ENCODE measurements at places on chromosomes 5 and 9.

DNA sequence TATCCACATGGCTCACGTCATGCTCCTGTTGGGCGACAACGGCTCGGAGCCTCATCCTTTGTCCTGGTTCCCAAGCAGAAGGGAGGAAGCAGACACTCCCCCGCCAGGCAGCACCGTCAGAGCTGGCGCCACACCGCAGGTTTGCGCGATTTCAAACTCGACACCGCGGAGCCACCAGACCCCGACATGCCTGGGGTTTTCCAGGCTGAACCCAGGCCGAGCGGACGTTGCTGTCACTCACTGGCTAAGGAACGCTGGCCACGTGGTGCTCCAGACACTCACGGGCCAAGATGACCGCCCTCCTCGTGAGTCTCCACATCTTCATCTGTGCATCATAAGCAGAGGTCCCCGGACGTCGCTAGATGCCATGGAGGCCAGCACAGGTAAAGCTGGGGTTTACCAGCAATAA, 9.0 kb downstream of the TERT start:
- DNase-seq, result no peak

- DNase-seq, result no peak
Measured at GRCh38 chr5:110663525-110663924, 62.9 kb downstream of the TMEM232 start.

GRCh38 chr5:132464156-132464939, 26.2 kb downstream of the IRF1 start:
- no peak for DNase-seq

- peak; percentile 46 for DNase-seq
Measured at GRCh38 chr5:80399526-80400239, 8.2 kb upstream of the ZFYVE16 start.

- DNase-seq, result peak; percentile 75
Measured at GRCh38 chr9:133113163-133113948, 7.7 kb downstream of the RALGDS start.

DNA sequence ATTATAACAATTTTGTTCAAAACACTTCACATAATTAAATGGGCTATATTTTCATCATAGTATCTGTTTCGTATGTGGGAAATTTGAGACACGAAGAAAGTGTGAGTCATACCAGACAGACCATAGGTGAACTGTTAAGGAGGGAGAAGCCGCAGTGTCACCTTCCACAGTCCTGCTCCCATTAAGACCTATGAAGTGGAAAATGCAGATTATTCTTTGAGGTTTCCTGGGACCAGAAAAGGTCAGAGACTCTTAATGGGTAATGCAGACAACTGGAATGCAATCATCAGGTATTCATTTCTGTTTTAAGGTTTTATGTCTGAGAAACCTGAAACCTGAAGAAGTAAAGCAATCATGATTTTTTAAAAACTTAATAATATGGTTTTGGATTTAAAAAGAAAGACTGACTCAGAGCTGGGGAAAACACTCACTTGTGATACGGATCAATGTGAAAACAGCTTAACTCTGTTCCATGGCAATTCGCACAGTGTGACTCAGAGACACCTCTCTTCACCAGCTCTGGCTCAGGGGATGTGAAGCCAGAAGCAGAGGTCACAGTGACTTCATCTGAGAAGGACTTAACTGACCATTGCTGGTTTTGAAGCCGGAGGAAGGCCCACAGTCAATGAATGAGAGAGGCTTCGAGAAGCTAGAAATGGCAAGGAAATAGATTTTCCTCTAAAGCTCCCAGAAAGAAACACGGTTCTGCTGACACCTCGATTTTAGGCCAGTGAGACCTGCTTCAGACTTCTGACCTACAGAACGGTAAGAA, 17.2 kb upstream of the GCNT1 start:
- peak; percentile 35 for DNase-seq

- no peak for DNase-seq
Measured at GRCh38 chr9:77827104-77827784, 179.1 kb upstream of the GNA14 start.

DNA sequence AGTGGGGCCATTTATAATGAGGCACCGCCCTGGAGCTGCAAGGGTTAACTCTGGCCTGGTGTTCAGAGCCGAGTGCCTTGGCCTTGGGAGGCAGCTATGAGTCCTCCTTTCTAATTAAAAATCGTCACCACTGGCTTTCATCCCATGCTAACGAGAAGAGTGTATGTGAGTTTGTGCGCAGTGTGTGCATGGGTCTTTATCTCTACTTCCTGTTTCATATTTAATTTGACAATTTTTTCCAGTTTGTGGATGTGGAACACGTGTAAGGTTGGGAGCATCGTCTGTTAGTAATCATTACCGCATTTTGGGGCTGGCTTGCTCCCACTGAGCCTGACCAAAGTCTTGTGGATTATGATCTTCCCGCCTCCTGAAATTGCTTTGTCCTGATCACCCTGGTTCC, 76.4 kb downstream of the NDFIP1 start:
- DNase-seq, result peak; percentile 49

GRCh38 chr9:110334183-110334582, 3.5 kb downstream of the TXNDC8 start:
- DNase-seq, result no peak

GRCh38 chr9:108473209-108474112, 382.3 kb downstream of the ACTL7B start:
- peak; percentile 17 for DNase-seq

DNA sequence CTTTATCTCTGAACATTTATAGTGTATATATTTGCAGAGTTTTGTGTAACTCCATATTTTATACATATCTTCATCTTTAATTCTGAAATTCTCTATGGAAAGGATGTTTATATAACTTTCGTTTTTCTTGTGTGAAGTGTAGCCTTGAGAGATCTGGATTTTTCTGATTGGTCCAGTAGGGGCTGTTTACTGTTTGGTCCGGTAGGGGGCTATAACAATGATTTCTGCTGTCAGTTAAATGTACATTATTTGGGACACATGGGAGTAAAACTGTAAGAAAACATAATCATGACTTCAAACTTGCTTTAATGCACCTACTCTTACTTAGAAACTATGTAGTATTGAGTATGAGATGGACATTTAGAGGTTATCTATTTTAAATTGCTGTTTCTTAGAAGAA, 527.1 kb upstream of the ARRDC3 start:
- DNase-seq, result no peak

DNA sequence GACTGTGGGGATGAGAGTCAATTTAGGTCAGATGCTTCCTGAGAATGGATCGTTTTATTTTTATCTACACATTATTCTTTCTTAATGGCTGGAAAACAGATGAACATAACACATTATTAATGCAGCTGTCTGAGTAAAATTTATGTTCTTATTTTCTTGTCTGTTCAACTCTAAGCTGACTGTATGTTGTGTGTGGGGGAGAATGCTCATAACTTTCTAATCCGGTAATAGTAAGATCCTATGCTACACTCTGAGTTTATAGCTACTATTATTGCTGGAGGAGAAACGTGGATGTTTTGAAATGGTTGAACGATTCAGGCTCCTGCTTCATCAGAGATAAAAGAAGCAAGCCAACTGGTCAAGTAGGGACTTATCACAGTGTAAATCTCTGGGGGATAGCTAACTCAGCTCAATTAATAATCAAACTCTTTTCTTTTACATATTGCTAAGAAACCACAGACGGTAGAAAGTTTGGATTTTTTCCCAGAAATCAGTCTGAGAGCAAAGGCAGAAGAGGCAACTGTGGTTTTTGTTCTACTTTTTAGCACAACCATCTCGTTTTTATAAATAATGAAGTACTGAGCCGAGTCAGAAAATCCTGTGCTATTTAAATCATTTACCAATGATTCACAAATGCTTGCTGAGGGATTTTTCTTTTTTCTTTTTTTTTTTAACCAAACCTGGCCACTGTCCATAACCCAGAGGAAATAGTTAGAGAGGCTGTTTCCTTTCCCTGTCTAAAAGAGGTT, 265.0 kb upstream of the FAM174A start:
- DNase-seq, result no peak

DNA sequence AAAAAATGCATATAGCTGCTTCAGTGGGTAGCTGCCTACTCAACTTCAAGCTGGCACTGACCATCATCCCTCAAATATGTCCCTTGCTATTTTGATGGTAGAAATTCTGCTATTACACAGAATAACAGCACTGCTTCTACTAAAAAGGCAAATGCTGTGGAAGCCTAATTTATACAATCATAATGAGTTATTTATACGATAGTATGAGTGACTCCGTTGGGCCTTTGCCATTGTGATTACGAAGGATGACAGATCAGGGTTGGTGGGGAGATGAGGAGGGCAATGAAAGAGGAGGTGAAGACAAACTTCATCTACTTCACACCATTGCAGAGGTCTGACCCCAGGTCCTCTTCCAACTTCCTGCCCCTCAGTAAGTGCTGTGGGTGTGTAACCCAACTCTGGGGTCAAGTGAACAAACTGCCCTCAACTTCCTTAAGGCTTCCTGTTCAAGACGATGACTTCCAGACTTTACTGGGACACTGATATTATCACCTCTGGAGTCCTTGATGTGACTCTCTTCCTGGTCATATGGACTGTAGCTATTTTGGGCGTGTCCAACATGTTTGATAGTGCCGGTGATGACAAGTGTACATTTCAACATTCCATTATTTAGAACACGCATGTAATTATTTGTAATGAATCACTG, 74.1 kb upstream of the RPS23 start:
- DNase-seq, result no peak

GRCh38 chr9:75891277-75891741, 836 bp downstream of the PCSK5 start:
- DNase-seq, result no peak

GRCh38 chr9:17251100-17251499, 116.3 kb downstream of the CNTLN start:
- DNase-seq, result no peak

GRCh38 chr5:944992-945685, 52.5 kb downstream of the TRIP13 start:
- DNase-seq, result no peak

- peak; percentile 58 for DNase-seq
Measured at GRCh38 chr5:128062172-128062746, 21.3 kb upstream of the SLC12A2 start.

- no peak for DNase-seq
Measured at GRCh38 chr9:98833090-98833956, 25.9 kb downstream of the GALNT12 start.

DNA sequence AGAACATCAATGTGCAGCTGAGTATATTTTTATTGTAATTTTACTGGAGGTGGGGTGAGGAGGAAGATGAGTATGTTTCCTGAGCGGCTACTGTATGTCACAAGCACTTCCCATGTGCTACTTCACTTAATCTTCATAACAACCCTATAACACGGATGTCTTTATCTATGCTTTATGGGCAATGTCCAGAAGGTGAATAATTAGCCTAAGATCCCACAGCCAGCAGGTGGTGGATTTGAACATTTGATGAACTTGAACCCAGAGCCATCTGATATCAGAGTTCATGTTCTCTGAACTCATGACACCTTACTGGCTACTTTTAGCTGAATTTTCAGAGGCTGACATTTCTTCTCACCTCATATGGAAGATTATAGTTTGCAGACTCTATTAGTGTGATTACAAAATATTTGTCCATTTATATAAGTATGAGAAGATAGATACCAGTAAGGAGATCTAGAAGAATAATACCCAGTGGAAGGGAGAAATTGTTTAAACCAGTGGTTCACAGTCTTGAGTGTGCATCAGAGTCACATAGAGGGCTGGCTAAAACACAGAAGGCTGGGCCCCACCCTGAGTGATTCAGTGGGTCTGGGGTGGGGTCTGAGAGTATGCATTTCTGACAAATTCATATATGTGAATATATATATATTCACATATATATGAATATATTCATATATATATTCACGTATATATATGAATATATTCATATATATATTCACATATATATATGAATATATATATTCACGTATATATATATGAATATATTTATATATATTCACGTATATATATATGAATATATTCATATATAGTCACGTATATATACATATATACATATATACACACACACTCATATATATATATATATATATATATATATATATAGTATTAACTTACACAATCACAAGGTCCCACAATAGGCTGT, 164.4 kb upstream of the NR3C1 start:
- DNase-seq, result no peak

- DNase-seq, result no peak
Measured at GRCh38 chr9:132760057-132760456, 89.8 kb downstream of the GTF3C4 start.

DNA sequence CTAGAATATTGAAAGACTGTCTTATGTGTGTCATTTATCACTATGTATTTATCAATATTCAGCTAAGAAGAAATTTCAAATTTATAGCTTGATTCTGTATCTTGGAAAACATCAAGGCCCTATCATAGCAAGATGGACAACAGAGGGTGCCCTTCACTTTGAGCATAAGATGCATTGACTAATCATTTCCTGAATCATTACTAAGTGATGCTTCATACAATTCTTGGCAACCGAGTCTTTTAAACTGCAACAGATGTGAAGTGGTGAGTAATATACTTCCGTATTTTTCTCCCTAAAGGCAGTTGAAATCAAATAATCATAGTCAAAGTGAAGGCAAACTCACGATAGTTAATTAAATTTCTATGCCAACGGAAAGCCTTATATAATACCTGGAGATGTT, 318.6 kb upstream of the RGMB start:
- DNase-seq, result peak; percentile 79

DNA sequence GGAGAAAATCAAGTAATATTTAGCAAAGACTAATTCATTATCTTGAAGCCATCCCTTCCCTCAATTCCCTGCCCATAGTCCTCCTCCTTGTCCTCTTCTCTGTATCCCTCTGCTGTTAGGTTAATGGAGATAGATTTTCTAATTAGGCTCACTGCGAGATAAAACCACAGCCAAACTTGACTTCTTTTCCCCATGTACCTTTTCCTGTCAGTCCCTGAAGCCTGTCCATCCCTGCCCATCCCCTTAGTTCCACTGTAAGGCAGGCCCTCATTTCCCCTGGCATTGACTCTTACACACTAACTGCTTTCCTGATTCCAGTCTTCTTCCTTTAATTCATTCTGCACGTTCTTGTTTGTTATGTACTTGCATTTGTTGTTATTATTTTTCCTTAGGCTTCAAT, 1.2 kb downstream of the TLR4 start:
- DNase-seq, result no peak

DNA sequence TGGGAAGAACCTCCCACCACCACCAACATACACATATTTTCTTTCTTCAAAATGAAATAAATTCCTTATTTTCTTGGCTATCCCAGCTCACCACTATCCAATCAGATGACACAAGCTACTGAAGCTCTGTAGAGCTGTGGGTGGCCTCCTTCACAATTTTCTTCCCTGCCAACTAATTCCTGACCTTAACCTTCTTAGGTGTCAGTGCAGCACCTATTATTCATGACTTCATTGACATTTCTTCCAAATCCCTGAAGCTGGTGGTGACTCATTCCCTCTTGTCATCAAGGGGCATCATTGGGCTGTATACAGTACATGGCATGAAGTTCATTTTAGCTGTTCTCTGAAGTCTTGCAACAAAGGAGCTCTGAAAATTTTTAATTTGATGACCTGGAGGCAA, 42.0 kb upstream of the ADRA1B start:
- DNase-seq, result no peak

GRCh38 chr5:101561018-101561417, 657.9 kb upstream of the ST8SIA4 start:
- DNase-seq, result no peak

DNA sequence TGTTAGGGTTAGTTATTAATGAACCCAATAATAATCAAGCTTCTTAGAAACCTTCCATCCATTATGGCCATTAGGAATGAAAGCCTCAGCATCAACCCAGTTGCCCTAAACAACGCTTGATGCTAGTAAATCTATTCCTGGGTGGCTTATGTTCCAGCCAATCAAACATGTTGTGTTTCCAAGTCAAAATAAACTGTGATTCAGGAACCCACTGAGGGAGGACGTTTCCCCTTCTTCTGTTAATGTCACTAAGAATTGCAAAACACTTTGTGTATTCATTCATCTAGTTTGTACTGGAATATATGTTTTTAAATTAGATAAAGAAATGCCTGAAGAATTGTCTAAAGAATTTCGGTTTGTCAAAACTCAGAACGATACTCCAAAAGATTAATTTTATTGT, 142.5 kb upstream of the MSX2 start:
- DNase-seq, result no peak

Measured in AG08395 (cell line).